ENCODE measurements at places on chromosomes 2 and 18.

DNA sequence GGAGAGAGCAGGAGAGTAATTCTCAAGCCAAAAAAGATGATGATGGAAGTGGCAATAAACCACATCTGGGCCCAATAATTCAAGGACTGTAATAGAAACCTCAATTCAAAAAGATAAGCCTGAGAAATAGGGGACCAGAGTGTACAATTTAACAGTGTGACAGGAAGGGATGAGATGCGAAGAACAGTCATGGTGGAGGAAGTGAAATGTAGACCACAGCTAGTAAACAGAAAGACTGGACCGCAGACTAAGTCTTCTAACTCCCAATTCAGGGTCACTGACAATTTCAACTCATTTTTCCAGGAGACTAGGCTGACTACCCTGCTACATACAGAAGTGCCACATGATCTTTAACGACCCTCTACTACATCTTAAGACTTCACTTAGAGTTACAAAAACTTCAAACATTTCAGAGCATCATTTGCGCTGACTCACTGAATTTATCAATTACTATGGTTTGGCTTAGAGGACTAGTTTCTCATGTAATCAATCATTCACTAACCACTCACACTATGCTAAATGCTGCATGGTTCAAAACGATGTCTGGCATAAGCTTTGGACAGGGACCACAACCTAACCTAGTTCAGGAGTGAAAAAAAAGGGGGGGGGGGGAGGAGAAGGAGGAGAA, 9.0 kb downstream of the CUL3 start:
- DNase-seq: no peak

- DNase-seq: no peak
Observed at GRCh38 chr2:181430406-181431118, 26.6 kb upstream of the ITGA4 start.

- no peak for DNase-seq
Observed at GRCh38 chr2:84041506-84041905, 417.6 kb downstream of the SUCLG1 start.

GRCh38 chr18:24319757-24320156, 77.9 kb downstream of the OSBPL1A start:
- no peak for DNase-seq

Data from HEK293T (cell line).